ENCODE measurements at places on chromosomes 13 and 19.
A peak's percentile ranks its signal among the peaks of the same experiment; 100 is the strongest.

DNA sequence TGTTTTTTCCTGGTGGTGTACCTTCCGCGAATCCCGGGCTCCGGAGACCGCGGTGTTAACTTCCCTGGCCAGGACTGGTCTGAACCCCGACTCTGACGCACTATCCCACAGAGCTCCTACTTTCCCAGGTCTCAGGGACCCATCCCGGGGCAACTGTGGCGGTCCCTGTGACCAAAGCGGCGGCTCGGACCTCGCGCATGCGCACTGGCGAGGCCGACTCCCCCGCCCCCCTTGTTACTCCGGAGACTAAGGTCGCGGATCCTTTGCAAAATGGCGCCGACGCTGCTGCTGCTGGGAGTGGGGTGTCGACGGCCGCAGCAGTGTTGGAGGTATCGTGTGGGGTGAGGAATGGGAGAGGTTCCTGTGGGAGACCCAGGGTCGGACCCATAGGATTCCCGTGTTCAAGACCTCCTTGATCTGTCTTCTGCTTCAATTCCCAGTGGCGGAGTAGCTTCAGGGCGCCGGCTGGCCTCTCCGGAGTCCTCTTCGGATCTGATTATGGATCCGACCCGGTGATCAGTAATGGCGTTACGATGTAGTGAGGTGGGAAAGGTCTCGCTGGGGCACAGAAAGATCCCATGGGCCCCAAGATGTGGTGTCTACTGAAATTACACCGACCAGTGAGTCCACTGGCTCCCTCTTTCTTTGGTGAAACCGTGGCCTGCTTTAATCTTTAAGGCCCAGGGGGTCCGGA lies 66.6 kb upstream of the ZNF527 start:
- no peak for DNase-seq

DNA sequence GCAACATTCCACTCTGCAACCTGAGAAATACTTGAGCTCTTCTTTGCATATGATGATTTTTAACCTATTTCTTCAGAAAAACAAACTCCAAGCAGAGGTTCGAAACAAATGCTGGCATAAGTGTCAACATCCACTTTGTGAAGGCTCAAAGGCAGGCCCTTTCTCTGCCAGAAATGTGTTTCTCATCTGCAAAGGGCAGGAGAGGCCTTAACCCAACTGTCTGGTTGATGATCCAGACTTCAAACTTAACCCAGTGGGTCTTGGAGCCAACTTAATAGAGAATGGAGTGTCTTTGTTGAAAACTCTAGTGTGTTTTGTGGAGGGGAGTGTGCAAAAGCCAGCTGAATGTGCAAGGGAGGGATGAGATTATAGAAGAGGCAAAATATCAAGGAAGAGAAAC lies 28.3 kb upstream of the ZNF507 start:
- DNase-seq = no peak

GRCh38 chr19:3276341-3276799 lies 51.9 kb downstream of the CELF5 start:
- DNase-seq = no peak

- no peak for DNase-seq
Observed at GRCh38 chr19:28026636-28027035, 1186.3 kb downstream of the UQCRFS1 start.

- DNase-seq = no peak
Observed at GRCh38 chr13:31000889-31001288, 68.4 kb downstream of the TEX26 start.

DNA sequence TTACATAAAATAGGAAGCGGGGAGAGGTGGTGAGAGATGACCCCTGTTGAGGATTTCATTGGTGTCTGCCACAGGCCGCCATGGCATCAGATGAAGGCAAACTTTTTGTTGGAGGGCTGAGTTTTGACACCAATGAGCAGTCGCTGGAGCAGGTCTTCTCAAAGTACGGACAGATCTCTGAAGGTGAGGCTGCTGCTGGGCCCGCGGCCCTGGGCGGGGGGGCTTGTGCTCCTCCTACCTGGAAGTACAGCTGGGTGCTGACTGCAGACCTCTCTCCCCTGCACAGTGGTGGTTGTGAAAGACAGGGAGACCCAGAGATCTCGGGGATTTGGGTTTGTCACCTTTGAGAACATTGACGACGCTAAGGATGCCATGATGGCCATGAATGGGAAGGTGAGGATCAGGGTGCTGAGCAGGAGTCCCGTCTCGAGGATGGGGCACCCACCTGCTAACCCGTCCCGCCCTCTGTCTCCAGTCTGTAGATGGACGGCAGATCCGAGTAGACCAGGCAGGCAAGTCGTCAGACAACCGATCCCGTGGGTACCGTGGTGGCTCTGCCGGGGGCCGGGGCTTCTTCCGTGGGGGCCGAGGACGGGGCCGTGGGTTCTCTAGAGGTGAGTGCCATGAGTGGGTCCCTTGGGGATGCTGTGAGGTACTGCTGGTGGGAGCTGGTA lies 1.9 kb downstream of the CIRBP start:
- DNase-seq = peak; percentile 59

GRCh38 chr13:98222081-98222554 lies 45.0 kb upstream of the RNF113B start:
- DNase-seq = no peak

- DNase-seq = no peak
Observed at GRCh38 chr13:74444864-74445479, 310.8 kb upstream of the KLF12 start.

DNA sequence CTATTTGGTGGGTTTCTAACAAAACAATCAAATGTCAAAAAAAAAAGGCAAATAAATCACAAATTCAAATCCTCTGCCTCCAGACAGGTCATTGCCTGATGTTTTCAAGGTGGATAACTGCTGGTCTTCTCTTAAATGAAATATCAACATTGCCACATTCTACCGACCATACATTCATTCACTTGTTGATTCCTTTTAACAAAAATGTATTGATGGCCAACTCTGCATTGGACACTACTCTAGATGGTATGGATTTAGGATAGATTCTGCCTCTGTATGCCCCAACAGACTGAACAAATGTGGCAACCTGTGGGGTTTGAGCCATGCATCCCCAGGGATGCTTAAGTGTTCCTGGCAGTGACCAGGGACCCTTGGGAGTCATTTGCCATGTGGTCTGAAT lies 87.6 kb upstream of the STK24 start:
- no peak for DNase-seq

DNA sequence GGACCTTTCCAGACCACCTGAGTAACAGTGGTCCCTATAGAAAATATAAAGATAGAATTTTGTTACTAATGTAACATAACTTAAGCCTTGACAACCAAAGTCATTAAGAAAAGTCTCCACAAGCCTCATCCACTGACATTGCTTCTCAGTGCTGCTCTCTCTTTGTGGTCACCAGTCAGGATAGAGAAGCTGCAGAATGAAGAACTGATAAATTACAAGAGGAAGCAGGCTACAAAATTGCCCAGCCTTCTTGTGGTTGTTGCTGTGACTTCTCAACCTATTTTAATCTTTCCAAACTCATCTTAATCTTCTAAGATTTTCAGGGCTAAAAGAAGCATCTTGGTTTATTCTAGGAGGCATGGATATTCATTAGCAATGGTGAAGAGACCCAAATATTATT lies 343.8 kb downstream of the MZT1 start:
- DNase-seq = no peak

- no peak for DNase-seq
Observed at GRCh38 chr19:44891016-44891882, at the start of gene TOMM40. TOMM40 (plus strand) TSS chr19:44891254; CDS start chr19:44891416, 162 bp downstream.

All from activated T-cell treated with anti-CD3 and anti-CD28 coated beads, Interleukin-2, amount 50 U/mL, for 24 hours (primary cell).